ENCODE measurements at places on chromosomes 16 and 17.

- peak; percentile 69 for DNase-seq
Observed at GRCh38 chr17:42518046-42518754, 17.8 kb upstream of the NAGLU start.

DNA sequence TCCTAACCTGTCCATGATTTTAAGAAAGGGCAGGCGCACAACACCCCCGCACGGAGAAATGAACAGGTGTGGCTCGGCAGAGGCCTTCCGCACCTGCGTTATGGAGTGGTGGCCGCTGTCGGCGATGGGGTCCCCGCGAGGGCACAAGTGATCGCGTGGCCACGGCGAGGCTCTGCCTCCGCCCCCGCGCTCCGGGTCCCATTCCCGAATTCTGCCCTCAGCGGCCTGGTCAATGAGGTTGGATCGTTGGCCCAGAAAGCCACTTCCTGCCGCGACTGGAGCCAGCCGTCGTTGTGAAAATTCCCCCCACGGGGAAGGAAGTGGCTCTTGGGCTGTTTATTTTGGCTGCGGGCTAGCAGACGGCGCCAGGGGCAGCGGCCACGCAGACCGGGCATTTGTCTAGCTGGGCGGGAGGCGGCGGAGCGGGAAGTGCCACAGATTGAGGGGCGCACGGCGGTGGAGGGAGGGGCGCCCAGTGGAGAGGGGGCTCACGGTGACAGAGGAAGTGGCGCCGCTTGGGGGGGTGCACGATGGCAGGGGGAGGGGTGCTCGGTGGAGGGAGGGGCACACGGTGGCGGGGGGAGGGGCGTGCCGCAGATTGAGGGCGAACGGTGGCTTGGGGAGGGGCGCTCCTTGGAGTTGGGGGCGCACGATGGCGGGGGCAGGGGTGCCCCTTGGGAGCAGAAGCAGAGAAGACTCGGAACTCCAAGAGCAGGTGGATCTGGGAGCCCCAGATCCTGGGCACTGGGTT, 25.0 kb downstream of the MRC2 start:
- DNase-seq = peak; percentile 56

DNA sequence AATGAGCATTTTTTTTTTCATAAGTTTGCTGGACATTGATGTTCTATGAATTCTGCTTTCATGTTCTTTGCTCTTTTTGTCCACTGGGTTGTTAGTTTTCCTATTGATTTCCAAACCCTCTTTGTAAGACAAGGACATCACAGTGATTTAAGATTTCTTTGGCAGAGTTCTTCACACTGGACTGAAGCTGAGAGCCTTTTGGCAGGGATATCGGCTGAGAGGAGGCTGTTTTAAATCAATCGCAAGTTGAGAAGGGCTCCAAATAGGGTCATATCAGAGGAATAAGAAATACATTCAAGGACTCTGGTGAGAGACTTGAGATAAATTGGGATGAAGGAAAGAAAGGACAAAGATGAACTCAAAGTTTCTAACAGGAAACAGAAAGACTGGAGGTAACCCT, 165.8 kb upstream of the AXIN2 start:
- no peak for DNase-seq

- no peak for DNase-seq
Observed at GRCh38 chr16:81190667-81191066, 47.8 kb upstream of the BCO1 start.

DNA sequence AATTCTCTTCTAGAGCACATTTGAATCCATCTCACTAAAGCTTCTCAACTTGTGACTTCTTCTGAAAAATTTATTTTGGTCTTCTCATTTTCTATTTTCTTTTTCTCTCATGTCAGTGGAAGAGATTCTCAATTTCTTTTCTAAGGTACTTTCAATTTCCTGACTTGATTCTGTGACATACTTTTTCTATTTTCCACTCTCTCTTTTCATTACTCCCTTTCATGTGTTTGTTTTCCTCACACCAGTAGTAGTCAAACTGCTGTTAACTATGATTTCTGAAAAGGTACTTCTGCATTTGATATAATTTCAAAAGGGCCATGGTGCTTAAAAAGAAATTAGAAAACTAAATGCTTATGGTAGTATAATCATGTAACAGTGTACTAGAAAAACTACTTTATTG, 41.9 kb downstream of the NFAT5 start:
- DNase-seq = no peak

GRCh38 chr16:31333686-31334649, 21.0 kb upstream of the ITGAX start:
- no peak for DNase-seq

DNA sequence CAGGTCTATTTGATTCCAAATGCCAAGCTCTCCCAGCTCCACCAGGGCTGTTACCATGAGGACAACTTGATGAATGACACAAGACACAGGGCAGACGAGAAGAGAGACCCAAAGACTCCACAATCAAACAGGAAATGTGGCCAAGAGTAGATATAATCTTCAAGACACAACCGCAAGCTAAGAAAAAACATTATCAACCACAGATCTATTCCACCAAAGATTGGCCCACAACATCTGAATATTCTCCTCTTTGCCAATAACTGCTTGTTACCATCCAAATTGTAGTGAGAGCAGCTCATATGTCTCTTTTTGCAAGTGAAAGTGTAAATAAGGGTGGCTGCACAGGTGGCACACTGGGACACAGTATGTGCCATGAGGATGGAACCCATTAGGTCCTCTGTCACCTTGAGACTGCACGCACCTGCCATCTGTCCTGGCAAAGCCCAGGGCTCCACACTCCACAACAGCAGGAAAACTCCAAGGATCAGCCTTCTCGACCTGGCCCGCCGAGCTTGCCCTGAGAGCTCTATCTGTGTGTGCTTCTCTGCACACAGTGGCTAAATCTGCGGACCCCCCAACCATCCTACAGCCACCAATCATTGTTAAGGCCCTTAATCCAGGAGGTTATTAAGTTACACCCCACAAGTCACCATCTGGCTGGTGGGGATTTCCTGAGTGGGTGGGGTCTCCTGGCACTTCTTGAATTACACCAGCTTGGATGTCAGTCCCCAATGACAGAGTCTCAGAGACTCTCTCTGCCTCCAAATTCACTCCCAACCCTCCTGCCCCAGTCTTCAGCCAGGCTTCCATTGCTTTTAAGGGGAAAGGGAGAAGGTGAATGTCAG, 50.5 kb downstream of the DYNLRB2 start:
- peak; percentile 17 for DNase-seq

DNA sequence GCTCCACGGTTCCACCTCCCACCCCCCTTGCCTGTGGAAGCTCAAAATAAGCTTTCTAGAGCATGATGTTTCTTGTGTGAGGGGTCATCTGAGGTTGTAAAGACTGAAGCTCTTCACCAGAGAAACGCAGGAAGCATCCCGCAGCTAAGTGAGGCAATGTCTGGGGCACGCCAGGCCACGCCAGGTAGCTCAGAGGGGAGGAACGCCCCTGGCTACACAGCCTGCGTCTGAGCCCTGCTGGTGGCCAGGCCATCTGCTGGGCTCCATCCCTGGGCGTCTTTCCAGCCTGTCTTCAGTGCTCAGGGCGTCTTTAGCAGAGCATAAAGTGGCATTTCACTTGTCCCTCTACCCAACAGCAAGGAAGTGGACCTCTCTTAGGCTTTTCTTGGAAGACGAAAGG, 15.2 kb downstream of the SOCS3 start:
- DNase-seq = no peak

DNA sequence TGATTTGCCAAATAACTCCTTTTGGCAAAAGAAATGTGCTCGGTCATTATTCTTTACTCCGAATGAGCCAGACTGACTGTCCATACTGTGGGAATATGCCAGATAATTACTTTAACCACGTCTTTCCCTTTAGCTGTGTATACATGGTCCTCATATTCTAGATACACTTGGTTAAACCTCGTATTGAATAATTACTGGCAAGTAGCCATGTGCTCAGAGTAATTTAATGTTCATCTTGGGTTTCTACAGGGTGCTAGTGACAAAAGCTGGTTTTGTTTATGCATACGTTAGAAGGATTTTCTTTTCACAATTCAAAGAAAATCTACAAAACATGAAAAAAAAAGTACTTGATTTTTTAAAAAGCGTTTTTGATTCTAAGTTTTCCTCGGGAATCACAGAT, 540.3 kb downstream of the KCNJ2 start:
- no peak for DNase-seq

GRCh38 chr16:70430667-70431536, 8.0 kb downstream of the ST3GAL2 start:
- DNase-seq = no peak

DNA sequence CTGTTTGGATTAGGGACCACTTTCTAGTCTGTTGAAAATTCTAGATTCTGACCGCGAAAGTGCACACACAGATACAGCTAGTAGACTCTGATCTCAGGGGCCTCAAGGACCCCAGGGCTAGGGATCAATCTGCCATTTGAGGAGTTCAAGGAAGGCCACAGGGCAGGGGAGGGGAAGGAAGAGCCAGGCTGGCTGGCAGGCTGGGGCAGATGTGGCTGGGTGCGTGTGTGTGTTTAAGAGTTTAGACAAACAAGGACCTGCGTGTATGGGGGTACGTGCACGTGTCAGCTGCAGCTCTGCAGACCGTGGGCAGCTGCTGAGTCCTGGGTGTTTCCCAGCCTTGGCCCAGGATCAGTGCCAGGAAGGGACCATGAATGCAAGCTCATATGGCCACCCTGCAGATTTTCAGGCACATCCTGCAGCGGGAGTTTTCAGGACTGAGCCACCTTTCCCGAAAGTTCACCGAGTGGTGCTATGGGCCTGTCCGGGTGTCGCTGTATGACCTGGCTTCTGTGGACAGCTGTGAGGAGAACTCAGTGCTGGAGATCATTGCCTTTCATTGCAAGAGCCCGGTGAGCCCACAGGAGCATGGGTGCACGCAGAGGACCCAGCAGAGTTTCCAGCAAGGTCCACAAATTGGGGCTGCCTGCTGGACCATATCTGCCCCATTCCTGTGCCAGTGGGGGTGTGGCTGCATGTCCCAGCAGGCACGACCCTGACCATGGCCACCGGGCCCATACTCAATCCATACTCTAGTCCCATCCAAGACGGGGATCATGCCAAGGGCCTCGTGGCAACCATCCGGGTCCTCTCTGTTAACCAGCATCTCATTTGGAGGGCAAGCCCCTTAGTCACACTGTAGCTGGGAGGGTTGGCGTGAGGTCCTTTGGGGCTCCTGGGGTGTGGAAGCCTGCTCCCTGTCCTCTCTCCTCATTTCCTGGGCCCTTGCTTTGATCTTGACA, 10.6 kb downstream of the TRPV2 start:
- DNase-seq = peak; percentile 85

- no peak for DNase-seq
Observed at GRCh38 chr17:68185820-68186219, 62.0 kb upstream of the AMZ2 start.

DNA sequence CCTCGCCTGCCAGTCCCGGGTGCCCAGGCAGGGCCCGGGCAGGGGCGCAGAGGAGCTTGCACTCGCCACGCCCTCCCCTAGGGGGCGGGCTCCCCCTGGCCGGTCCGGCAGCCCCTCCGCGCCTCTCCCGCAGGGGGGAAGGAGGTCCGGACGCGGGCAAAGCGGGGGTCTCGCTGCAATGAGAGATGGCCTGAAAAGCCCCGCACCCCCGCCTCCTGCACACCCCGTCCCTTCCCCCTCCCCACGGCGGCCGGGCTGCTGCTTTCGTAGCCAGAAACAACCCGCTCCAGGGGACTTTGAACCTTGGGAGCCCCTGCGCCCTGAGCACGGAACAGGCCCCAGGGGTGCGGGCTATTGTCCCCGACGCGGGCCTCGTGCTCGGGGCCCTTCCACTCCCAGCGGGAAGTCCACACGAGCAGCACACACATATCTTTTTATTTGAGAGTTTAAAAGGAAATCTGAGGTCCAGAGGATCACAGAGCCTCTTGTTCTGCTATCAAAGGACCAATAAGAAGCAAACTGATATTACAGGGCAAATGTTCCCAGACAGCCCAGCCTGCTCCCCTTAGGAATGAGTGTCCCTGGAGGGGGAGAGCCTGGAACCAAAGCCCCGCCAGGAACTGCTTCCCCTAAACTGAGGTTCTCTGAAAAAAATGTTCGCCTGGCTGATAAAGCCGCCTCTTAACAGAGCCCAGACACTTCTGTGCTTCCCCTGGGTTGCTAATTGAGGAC, 5.8 kb upstream of the CBX4 start:
- peak; percentile 65 for DNase-seq

GRCh38 chr17:78394209-78394608, 15.8 kb downstream of the PGS1 start:
- DNase-seq = no peak

GRCh38 chr16:55379876-55380390, 55.9 kb downstream of the IRX6 start:
- no peak for DNase-seq

DNA sequence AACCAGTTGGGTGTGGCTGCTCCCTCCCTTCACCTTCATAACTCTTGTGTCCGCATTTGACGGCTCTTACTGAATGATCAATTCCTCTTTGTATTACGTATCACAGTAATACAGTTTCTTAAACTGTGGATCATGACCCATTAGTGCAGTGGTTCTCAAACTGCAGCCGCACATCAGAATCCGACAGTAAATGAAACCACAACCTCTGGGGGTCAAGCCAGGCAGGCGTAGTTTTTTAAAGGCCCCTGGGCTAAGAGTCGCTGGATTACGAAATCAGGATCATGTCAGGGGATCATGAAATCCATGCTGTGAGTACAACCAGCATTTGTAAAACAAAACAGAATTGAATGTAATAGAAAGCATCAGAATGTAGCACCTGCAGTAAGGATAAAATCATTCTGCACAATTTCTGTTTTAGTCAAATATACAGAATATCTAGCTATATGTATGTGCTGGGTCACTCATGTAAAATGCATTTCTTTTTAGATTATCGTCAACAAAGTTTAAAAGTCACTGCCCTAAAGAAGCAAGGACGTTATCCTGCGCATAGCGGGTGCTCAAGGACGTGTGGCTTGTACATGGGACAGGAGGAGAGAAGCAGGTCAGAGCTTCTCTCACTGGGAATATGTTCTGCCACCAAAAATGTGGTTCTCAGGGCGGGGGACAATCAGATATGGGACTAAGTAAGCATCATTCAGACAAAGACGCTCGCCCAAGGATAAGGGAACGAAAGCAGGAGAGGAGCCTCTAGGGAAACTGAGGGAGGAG, 113.1 kb downstream of the ZFHX3 start:
- no peak for DNase-seq

DNA sequence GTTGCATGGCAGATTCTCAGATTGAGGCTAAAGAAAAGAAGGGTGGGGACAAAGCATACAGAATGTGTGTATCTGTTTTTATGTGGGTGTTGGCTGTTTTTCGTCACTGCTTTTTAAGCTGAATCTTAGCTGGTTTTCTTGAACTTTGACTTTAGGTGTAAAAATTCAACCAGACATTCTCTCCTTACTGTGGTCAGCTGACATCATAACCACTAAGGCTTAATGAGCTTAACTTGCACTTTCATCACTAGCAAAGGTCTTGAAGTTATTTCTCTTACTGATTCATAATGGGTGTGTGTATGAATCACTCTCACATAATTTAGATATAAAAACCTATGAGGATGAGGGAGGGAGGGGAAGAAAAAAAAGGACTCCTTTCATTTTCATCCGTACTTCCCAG, 4.0 kb upstream of the CDC6 start:
- DNase-seq = no peak

GRCh38 chr17:7046127-7046724, 2.3 kb upstream of the SLC16A11 start:
- no peak for DNase-seq
